Fibroblast of the conjunctiva (primary cell): ENCODE measurements at places on chromosomes 16 and 17.

DNA sequence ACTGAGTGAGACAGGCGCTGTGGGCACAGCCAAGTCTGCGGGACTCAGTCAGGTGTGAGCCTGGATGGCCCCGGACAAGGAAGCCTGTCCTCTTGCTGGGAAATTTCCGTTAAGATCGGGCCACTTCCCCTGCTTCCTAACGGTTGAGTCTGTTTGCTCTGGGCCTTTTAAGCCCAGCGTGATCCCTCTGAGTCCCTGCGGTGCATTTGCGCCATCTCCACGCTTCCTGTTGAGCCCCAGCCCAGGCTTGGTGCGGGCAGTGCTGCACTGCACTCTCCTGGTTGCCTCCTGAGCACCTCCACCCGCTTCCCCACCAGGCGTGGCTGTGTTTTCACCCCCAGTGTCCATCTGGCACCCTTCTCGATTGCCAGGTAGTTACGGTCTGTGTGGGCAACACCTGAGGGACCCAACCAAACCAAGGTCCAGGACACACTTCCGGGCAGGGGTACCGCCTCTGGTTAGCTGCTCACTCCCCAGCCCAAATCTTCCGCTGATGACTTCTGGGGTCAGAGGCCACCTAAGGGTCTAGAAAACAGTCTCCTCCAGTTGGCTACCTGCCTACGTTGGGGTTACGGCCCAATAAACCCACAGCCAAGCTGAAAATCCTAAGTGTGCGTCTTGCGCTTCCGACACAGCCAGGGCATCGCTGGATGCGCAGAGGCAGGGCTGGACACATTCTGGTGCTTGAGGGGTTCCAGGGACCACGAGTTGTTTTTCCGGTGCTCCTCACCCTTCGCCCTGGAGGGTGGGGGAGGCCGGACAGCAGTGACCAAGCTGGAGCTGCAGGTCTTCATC lies 1.4 kb upstream of the SLC25A10 start:
- no peak for DNase-seq

- DNase-seq = no peak
Observed at GRCh38 chr17:28105501-28105900, 63.0 kb downstream of the NLK start.

- DNase-seq = no peak
Observed at GRCh38 chr17:31678431-31678830, 180.6 kb downstream of the COPRS start.

GRCh38 chr16:27317738-27318391 lies 4.1 kb downstream of the IL4R start:
- DNase-seq = no peak

- DNase-seq = no peak
Observed at GRCh38 chr17:68133346-68134045, 98.0 kb downstream of the KPNA2 start.

DNA sequence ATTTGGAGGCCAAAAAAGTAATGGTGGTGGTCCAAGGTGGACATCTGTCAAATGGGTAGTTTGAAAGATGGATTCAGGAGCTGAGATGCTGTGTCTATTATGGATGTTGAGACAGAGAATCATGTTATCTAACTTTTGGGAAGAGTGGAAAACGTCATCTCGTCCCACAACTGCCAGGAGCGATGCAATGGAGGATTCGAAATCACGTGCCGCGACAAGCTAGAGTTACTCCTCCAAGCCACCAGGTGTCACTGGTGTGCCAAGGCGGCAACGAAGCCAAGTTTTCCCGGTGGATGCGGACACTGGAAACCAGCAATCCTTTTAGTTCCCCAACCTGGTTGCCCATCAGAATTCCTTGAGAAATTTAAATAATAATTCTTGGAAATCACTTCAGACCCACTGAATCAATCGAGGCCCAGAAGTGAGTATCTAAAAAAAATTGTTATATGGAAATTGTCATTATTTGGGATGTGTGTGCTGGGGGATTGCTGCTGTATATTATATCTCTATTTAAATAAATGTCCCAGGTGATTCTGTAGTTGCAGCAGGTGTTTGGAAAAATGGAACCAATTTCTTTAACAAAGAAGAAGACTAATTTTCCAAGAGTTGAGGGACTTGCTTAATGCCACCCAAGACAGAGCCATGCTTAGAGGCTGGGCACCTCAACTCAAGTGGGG lies 206.1 kb downstream of the HAPSTR1 start:
- no peak for DNase-seq

- no peak for DNase-seq
Observed at GRCh38 chr16:78209951-78210661, 110.7 kb downstream of the WWOX start.
